ENCODE measurements at places on chromosomes 5 and 9.

DNA sequence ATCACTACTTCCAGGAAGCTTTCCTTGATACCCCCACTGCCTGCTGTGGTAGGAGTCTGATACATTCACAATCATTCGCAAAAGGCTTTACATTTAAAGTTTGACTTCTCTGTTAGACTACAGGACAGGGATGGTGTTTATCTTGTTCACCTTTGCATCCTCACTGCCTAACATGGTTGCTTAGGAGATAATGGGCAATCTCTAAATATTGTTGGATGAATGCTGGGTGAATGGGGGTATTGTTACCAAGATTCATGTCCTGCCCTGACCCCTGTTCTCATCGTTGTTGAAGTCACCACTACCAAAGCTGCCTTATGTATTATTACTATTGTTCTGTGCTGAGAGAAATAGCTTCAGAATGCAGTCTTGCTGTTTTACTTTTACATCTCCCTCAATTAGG is 7.7 kb upstream of the TMEFF1 start:
- DNase-seq, result no peak

DNA sequence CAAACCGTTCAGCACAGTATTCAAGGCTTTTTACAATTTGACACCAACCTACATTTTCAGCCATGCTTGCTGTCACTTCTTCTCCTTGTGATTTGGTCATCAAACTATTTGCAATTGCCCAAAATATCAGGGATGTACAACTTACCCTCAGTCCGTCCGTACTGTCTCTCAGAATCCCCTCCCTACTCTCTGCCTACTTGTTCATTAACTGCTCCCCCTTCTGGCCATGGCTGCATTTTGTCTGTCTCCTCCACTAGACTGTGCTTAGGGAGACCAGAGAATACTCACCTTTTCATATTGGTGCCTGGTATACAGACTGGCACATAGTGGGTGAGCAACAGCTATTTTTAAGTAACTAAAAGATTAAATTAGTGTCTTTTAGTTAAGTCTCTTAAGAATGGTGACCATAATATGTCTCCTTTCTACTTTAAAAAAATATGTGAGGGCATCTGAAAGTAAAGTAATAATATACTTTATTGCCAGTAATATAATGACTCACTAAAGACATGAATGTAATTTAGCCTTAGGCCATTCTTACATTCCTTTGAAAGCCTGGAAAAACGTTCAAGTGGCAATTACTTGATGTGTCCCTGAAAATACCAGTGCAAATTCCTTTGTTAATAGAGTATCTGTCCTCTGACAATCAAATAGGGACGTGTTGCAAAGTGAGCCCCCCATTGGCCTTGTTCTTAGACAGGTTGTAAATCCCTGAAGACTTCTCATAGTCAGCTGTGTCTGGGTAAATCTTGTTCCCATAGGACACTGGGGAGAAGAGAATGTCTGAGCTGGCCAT is 27.8 kb downstream of the PRLR start:
- DNase-seq, result peak; percentile 2

GRCh38 chr5:148826053-148826738 is at the start of gene ADRB2:
ADRB2 (plus strand) TSS chr5:148826611; CDS start chr5:148826832, 221 bp downstream.
- DNase-seq, result peak; percentile 69

- DNase-seq, result no peak
These were observed 235.7 kb downstream of the ICE1 start for GRCh38 chr5:5658226-5658625.

DNA sequence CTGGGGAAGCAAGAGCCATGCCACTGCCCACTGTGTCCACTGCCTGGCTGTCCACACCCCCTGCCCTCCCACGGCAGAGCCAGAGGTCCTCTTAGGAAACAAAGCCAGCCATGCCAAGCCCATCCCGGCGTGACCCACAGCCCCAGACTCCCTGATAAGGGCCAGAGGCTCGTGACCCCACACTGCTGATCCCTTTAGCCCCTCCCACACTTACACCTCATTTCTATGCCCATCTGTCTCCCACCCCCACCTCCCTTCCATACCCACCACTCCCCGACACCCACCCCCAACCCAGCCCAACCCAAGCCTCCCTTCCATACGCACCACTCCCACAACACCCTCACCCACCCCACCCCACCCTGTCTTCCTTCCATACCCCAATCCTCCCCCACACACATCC is 17.3 kb downstream of the PTGES start:
- DNase-seq, result no peak

DNA sequence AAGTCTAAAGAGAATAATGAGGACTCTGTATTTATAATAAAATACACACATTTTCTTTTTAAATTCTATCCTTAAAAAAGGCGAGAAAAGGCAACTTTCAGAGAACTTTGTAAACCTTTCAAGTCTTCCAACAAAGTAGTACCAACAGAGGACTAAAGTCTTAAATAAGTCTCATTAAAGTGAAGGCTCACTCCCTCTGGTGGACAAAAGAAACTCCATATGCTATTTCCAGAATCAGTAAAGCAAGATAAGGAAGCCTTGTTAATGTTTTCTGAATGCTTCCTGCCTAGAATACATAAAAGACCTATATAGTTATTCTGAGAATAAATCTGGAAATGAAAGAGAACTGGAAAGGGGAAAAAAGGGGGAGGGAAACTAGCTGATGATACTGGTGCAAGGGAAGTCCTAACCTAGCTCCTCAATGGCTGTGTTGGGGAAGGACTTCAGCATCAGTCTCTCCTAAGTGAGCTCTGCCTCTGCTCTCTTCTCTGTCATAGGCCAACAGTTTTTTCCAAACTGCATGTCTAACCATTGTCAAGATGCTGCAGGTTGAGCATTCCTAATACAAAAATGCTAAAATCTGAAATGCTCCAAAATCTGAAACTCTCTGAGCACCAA is 7.2 kb downstream of the HMGCS1 start:
- peak; percentile 50 for DNase-seq

GRCh38 chr9:111598733-111599091 is 735 bp downstream of the PTGR1 start:
- DNase-seq, result no peak

GRCh38 chr9:34572092-34572491 is 17.4 kb downstream of the CNTFR start:
- DNase-seq, result no peak

DNA sequence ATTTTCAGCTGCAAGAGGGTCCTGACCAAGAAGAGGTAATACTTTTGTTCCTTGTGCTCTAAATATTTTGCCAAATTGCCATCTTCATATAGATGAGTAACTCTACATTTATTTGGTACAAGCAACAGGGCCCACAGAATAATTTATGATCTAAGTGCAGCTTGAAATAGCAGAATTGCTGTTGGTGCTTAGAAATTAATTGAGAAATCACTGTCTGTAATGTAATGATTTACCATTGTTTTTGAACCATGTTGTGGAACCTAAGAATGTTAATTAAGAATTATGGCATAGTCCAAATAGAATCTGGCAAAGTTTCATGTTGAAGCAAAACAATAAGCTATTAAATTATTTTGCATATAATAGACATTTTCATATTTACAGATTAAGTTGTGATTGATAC is 44.8 kb upstream of the NUDT12 start:
- no peak for DNase-seq

DNA sequence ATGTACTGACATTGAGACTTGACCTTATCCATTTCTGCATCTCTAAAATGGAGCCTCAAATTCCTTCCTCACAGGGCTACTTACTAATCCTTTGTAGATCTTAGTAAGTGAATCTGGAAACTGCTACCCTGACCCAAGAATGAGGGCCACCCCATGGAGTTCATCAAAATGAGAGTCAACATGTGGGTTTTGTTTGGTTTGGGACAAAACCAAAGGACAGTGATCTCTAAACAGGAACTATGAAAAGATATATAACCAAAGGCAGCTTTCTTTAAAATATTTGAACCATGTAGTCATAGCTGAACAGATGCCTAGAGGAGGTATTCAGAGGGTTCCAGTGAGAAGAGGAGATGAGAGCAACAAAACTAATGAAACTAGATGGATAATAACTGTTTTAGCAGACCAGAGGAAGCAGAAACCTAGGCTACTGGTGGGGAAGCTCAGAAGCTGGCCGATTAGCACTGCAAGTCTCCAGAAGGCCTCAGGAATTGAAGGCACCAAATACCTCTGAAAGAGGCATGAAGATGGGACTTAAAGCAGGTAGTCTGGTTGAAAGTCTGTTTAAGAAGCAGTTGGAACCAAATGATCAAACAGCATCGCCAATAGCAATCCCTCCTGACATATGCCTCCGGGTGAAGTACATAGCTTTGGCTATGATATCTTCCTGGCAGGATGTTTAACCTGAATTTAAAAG is 45.8 kb downstream of the THOC3 start:
- DNase-seq, result no peak

- DNase-seq, result no peak
These were observed 97.2 kb downstream of the SPOCK1 start for GRCh38 chr5:137401946-137402345.

Measured in NCI-H2029 treated with DMSO at 0.1 percent for 48 hours (cell line).